ENCODE measurements at places on chromosomes 7 and 10. TPM values are rescaled to one million over a fixed set of nuclear protein-coding genes. Genes with fewer than 3 reads are reported as not detected.

Gene HOXA9
- 69.0 TPM for total RNA-seq

Gene PPP1R3C
- 0.17 TPM for total RNA-seq

Gene SPDYE2
- total RNA-seq, result not detected

Gene TUBB8
- not detected for total RNA-seq

Gene PNLIPRP2
- total RNA-seq, result not detected

Gene FXYD4
- total RNA-seq, result not detected

Gene PLPP4
- 10.7 TPM for total RNA-seq
